ENCODE measurements at places on chromosomes 6 and 20. TPM values are rescaled to one million over a fixed set of nuclear protein-coding genes. Genes with fewer than 3 reads are reported as not detected.

DNA sequence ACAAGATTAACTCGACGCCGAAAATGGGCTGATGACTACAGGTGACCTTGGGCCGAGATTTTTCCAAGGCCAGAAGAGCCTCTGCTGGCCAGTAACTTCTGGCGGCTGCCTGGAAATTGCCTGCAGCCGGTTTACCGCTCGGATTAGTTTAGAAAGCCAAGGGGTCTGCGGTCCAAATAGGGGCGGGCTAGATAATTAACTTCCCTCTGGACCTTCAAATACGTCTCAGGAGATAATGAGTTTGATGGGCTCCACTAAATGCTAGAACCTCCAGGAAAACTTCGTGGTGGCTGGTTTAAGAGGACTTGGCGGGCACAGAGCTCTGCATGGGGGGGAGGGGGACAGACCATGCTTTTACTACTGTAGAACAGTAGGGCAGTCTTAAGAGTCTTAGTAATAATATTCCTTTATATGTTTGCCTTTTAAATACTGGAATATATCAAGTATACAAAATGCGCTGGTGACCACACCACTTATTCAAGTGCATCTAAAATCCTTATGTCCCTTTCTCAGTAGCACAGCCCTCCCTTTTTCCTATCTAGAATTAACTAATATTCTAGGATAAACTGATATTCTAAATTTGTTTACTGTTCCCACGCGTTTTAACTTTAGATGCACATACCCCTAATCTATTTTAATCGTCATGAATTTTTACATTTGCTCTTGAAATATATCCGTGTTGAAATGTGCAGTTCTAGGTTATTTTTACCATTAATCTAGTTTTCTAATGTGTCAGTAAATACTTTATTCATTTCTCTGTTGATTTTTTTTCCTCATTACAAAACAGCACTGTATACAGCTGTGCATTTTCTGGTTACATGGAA, 107.5 kb upstream of the PRSS16 start:
- no peaks in the 10 kb centered on the region for H3K36me3 ChIP-seq
- peak overlapping the region; percentile 89 for H3K27ac ChIP-seq
- DNase-seq, result no peak

DNA sequence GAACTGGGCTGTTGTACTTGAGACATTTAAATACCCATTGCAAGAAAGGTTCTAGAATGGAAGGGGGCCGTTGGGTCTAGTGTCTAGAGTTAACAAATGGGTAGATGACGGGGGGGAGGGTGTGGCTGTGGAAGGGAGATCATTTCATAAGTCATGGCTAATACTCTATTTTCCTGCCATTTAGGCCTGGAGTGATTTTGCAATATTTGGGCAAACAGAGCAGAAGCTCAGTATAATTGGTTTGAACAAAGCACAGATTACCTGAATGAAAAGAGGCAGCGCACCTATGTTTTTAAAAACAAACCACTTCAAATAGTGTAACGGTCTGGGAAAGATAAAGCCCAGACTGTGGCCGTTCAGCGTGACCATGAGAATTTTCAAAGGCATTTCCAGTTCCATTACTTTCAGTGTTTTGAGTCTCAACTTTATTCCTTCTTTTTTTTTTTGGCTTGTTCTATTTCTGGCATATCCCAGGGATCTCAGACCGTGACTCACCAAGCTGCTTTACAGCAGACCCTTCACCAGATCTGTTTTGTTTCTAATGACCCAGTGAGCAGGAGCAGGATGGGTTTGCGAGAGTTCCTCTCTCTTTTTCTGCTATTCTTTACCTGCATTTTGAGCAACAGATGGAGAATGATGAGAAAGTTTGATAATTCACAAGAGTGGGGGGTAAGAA, 73.7 kb downstream of the LYRM2 start:
- no peak for DNase-seq
- no peaks in the 10 kb centered on the region for H3K36me3 ChIP-seq
- H3K27me3 ChIP-seq, result peaks cover 2% of the 10 kb centered on the region
- no peaks in the 10 kb centered on the region for H3K4me1 ChIP-seq
- no peak overlapping the region for H3K4me3 ChIP-seq
- H3K27ac ChIP-seq, result no peak overlapping the region

- no peaks in the 10 kb centered on the region for H3K36me3 ChIP-seq
- no peaks in the 10 kb centered on the region for H3K27me3 ChIP-seq
- no peak overlapping the region for H3K27ac ChIP-seq
- no peak overlapping the region for H3K4me3 ChIP-seq
- H3K4me1 ChIP-seq, result peaks cover 5% of the 10 kb centered on the region
- no peak for DNase-seq
Measured at GRCh38 chr20:32650401-32650944, 23.3 kb downstream of the C20orf203 start.

DNA sequence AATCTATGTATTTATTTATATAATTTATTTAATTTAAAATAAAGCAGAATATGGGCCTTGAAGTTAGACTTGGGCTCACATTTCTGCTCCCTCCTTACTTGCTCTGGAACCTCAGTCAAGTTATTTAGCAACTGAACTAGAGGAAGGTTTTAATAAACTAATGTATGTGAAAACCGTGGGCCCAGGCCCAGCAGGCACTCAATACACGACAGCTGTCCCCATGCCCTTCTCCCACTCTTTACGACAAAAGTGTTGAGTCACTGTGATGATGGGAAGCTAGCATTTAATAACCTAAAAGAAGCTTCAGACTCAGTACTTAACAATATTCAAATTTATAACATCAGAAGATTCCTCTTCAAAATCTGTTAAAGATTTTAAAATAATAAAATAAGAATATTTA, 46.7 kb downstream of the SERAC1 start:
- DNase-seq, result no peak
- H3K27ac ChIP-seq, result no peak overlapping the region

LY6G6D gene
- polyA plus RNA-seq, result not detected

TBX18 gene
- not detected for polyA plus RNA-seq

RIN2 gene
- polyA plus RNA-seq, result not detected

DNA sequence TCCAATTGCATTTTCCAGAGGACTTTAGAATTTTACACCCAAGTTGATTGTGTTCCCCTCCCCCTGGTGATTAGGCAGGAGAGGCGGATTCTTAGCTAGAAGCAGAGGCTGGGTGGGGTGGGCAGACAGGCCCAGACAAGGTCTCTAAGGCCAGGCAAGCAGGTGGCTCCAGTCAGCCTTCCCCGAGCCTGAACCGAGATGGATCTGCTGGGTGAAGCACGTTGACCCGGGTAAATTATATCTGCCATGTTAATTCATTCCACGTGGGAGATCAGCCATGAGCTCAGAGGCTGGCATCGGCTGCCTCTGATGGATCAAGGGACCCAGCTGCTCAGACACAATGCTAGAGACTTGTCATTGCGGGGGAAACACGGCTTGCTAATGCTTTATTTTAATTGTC, 159.5 kb upstream of the MAFB start:
- H3K4me3 ChIP-seq, result no peak overlapping the region
- H3K36me3 ChIP-seq, result no peaks in the 10 kb centered on the region
- no peak overlapping the region for H3K27ac ChIP-seq
- no peaks in the 10 kb centered on the region for H3K4me1 ChIP-seq

DNA sequence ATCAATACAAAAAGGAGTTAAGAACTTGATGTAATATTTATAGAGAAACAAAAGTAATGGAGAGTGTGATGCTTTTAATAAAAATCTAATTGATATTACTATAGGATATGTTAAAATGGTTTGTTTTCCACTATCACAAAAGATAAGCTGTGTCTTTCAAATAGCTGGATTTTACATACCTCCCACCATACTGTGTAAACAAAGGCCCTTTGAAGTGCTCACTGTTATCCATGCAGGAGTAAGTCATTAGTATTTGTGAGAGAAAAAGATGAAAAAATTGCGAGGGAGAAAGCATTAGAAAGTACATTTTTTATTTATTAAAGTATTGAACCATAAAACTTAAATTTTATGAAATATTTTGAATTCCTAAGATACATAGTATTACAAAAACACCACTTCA, 733.0 kb downstream of the GRIK2 start:
- H3K4me3 ChIP-seq, result no peak overlapping the region
- no peak overlapping the region for H3K27ac ChIP-seq
- H3K36me3 ChIP-seq, result no peaks in the 10 kb centered on the region
- no peaks in the 10 kb centered on the region for H3K4me1 ChIP-seq

- H3K27ac ChIP-seq, result no peak overlapping the region
- H3K36me3 ChIP-seq, result no peaks in the 10 kb centered on the region
- no peaks in the 10 kb centered on the region for H3K4me1 ChIP-seq
- no peaks in the 10 kb centered on the region for H3K27me3 ChIP-seq
Measured at GRCh38 chr6:101722991-101723579, 329.6 kb downstream of the GRIK2 start.

GRCh38 chr20:12243327-12243726, 325.6 kb downstream of the BTBD3 start:
- H3K27me3 ChIP-seq, result no peaks in the 10 kb centered on the region
- H3K4me1 ChIP-seq, result no peaks in the 10 kb centered on the region
- no peaks in the 10 kb centered on the region for H3K36me3 ChIP-seq

PLG gene
- polyA plus RNA-seq, result not detected

GRCh38 chr6:100573166-100573565, 108.4 kb upstream of the SIM1 start:
- DNase-seq, result no peak
- H3K27ac ChIP-seq, result no peak overlapping the region
- no peak overlapping the region for H3K4me3 ChIP-seq

- no peaks in the 10 kb centered on the region for H3K4me1 ChIP-seq
- no peak overlapping the region for H3K4me3 ChIP-seq
- H3K36me3 ChIP-seq, result no peaks in the 10 kb centered on the region
- DNase-seq, result no peak
- no peaks in the 10 kb centered on the region for H3K27me3 ChIP-seq
Measured at GRCh38 chr6:134446218-134446848, 128.4 kb upstream of the SGK1 start.

DNA sequence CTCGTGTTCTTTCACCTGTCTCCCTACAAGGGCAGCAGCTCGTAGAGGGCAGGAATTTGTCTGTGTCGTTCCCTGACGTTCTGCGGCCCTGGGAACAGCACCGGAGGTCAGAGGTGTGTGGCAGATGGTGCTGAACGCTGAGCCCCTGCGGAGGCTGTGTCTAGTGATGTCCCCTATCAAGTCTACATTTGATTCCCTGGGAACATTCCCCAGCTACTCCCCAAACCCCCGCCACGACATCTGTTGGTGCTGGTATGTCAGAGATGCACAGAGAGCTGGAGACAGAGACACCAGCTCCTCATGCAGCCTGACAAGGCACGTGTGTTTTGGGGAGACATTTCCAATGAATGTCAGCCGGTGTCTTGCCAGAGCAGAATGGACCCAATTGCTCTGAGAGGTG, 7.7 kb downstream of the PMEPA1 start:
- peaks cover 5% of the 10 kb centered on the region for H3K4me1 ChIP-seq
- H3K27ac ChIP-seq, result no peak overlapping the region
- H3K4me3 ChIP-seq, result no peak overlapping the region
- no peak for DNase-seq

PI3 gene
- polyA plus RNA-seq, result not detected

DNA sequence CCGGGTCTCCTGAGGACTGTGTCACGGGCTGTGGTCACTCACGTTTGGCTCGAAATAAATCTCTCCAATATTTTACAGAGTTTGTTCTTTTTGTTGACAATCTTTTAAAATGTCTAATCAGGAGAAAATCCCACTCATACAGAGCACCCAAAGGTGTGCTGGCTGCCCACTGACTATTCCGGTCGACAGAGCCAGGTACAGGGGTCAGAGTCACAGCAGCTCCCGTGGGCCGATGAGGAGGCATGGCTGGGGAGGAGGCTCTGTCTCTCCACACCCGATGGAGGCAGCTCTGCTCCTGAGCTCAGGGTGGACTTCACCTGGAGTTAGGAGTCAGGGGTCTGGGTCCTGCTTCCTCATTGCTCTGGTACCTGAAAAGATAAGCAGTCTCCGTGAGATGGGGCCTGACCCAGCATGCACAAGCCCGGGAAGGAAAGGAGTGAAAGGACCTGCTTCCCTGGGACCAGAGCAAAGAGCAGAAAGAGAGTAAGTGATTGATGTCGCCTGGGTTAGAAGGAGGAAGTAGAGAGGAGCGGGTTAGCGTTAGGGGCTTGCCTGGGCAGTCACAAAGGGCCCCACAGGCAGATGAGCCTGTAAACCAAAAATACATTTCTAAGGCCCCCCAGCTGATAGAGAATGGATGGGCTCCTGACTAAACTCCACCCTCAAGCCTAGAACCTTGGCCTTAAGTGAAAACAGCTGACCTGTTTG, 53.5 kb upstream of the UNC93A start:
- H3K27me3 ChIP-seq, result peaks cover 2% of the 10 kb centered on the region
- no peaks in the 10 kb centered on the region for H3K36me3 ChIP-seq
- no peak overlapping the region for H3K27ac ChIP-seq
- no peak for DNase-seq
- no peak overlapping the region for H3K4me3 ChIP-seq

Data from CD4-positive, CD25-positive, alpha-beta regulatory T cell (primary cell).